Esophagus mucosa (tissue), 1 donor: ENCODE measurements at places on chromosomes 5 and 9.
A peak's percentile ranks its signal among the peaks of the same experiment; 100 is the strongest.

DNA sequence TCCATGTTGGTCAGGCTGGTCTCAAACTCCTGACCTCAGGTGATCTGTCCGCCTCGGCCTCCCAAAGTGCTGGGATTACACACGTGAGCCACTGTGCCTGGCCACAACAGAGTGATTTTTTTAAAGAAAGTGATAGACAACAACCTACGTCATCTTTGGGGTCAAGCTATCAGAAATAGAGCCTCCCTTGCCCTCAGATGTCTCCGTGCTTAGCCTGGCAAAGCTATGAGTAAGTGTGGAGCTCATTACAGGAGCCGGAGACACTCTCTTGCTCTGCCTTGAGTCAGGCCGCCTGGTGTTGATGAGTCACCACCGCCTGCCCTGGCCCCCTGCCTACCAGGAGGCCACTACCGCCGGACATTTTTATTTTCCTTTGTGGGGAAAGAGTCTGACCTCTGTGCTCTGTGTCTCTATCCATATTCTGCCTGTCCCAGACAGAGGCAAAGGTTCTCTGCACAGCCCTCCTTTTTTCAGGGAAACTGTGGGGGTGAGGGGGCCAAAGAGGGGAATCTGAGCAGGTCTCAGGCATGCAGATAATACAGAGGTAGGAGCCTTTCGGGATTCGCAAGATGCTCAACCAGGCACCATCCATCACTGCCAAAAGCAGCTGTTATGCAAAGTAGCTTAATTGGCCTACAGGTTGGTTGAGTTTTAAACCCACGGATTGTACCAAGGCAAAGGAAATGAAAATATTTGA is 123.7 kb upstream of the CPEB4 start:
- ATAC-seq: peak; percentile 85

DNA sequence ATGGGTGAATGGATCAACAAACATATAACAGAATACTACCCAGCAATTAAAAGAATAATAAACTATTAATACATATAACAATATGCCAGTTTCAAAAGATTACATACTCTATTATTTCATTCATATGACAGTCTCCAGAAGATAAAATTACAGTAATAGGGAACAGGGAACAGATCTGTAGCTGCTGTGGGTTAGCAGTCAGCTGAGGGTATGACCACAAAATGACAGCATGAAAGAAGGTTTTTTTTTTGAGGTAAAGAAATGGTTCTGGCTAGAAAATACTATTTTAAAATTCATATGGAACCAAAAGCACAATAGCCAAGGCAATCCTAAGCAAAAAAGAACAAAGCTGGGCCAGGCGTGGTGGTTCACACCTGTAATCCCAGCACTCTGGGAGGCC is 73.0 kb upstream of the NR5A1 start:
- no peak for ATAC-seq

GRCh38 chr5:32618962-32619361 is 33.6 kb downstream of the SUB1 start:
- no peak for ATAC-seq

DNA sequence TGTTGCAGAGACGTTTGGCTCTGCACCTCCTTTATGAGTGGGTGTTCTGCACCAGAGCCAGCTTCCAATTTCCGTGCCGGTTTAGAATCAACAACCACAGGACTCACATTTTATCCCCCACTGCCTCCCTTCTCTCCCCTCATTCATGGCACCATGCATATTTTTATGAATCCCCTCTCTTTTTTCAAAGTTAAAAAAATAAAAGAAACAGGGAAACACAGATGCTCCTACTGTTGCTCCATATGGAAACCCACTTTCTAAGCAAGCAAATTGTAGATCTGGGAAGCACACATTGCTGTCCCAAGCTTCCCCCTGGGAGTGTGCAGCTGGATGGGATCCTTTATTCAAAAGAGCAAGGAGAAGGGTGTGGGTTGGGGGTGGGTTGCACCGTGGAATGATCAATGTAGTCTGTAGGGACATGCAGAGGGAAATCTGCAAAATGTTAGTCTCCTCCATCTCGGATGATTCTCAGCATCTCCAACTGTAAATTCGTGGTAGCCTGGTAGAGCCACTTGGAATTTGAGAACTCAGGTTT is 410.0 kb upstream of the ADAMTSL1 start:
- ATAC-seq: no peak

DNA sequence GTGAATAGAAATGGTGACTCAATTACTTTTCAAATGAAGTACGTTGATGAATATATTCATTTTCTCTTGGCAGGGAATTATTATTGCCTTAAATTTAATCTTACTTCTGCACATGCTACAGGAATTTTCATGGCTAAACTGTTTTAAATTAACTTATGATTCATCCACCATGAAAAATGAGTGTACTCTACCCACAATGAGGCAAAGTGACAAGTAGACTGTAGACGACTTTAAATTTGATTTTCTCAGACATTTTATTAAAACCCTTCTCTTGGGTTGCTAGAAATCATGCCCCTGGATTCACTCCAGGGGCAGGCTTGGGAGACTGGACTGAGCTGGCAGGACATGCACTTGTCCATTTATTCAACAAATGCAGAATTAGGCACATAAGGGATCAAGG is 23.5 kb upstream of the ERAP2 start:
- no peak for ATAC-seq

GRCh38 chr9:96084331-96084734 is 208.8 kb downstream of the ERCC6L2 start:
- no peak for ATAC-seq

DNA sequence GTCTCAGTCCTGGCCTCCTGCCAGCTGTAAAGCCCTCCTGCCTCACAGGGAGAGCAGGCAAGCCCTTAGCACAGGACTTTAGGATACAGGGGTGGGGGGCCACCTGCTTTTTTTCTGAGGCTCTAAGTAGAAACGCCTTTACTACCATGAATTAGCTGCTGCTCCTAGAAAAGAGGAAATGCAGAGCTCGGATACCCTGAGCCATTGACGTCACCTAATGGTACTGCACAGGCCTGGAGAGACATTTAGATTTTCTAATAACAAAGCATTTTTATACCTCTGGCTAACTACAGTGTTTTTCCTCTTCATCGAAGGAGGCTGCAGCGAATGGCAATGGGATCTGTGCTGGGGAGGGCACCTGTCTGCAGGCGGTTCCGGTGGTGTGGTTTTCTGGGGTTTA is 137.0 kb downstream of the WDR41 start:
- no peak for ATAC-seq
